ENCODE measurements at places on chromosomes 16 and 17.

- no peak for DNase-seq
Measured at GRCh38 chr17:34249061-34249460, 6.0 kb upstream of the CCL2 start.

GRCh38 chr16:11586378-11586855 is 302 bp downstream of the LITAF start:
- DNase-seq, result no peak

DNA sequence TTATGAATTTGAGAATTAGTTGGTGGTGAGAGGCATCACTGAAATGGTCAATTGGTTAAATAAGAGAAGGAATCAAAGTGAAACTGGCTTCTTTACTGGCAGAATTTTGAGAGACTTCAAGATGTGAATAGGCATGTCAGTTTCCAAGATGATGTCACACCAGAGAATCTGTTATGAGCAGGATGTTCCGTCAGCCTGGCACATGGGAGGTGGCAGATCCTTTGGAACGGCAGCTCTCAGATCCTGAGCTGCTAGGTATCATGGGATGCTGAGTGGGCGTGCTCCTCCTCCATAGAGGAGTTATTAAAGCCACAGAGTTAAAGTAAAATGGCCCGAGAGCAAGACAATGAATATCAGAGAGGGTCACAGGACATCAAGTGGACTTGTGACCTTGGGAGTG is 444.3 kb upstream of the HSBP1 start:
- no peak for DNase-seq

GRCh38 chr16:87233928-87234327 is 83.3 kb downstream of the C16orf95 start:
- DNase-seq, result no peak

DNA sequence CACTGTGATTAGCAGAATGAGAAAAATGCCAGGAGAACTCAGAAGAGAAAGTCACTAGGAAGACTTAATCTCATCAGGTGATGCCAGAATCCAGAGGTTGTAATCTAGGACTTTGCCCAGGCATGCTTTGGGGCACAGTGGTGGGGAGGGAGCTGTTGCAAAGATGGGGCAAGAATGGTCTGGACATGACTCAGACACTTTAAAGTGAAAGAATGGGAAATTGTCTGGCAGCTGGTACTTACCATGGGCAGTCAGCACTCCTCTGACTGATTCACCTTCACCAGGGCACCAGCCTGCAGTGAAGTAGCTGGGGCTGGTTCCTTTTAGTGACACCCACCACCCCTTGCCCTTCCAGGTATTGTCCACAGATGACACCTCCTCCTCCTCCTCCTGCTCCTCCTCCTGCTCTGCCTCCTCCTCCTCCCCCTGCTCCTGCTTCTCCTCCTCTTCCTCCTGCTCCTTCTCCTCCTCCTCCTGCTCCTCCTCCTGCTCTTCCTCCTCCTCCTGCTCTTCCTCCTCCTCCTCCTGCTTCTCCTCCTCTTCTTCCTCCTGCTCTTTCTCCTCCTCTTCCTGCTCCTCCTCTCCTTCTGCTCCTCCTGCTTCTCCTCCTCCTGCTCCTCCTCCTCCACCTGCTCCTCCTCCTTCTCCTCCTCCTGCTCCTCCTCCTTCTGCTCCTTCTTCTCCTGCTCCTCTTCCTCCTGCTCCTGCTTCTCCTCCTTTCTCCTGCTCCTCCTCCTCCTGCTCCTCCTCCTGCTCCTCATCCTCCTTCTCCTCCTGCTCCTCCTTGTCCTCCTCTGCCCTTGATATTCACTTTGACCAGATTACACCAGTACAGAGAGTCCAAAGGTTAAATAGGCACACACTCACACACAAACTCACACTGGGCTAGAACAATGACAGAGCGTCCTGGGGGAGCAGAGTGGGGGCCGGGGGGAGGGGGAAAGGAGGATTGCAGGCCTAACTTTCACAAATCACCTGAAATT is at the start of gene CHD9NB:
Gene CHD9NB (minus strand): TSS at position 379 of the 983 bp plus-strand sequence. CDS start 8,739 bp downstream, outside the sequence.
- DNase-seq, result no peak

DNA sequence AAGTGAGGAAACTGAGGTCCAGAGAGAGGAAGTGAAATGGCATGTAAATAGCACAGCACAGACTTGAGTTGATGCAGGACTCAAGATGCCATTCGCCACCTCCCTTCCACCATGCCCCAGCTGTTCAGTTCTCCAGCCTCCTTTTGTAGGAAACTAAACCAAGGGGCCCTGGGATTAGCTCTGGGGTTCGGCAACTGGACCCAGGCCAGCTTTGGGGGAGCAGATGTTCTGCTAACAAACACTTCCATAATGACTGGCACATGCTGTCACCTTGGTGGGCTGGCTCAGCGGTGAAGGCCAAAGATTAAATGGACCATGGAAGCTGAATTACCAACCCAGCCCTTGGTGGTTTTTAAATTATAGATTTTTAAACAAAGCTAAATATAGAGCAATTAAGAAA is 77.0 kb downstream of the IRX6 start:
- DNase-seq, result no peak

GRCh38 chr16:18018376-18018775 is 318.2 kb downstream of the NPIPA8 start:
- DNase-seq, result no peak

DNA sequence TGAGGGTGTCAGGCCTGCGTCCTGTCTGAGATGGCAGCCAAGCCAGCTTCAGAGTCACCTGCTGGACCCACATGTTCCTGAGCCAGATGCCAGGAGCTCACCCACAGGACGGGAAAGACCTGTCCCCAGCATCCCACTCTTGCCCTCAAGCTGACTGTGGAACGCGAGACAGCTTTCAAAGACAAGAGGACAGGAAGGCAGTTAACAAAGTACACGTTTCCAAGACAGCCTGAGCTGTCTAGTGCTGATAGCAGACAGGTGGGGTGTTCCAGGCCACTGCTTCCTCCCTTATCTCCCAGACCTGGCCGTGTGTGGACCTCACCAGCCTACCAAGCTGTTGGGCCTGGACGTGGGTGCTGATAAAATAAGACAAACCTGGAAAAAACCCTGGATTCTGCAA is 13.2 kb downstream of the CMTM3 start:
- no peak for DNase-seq

GRCh38 chr17:28646039-28646754 is 1.2 kb upstream of the BLTP2 start:
- DNase-seq, result no peak

DNA sequence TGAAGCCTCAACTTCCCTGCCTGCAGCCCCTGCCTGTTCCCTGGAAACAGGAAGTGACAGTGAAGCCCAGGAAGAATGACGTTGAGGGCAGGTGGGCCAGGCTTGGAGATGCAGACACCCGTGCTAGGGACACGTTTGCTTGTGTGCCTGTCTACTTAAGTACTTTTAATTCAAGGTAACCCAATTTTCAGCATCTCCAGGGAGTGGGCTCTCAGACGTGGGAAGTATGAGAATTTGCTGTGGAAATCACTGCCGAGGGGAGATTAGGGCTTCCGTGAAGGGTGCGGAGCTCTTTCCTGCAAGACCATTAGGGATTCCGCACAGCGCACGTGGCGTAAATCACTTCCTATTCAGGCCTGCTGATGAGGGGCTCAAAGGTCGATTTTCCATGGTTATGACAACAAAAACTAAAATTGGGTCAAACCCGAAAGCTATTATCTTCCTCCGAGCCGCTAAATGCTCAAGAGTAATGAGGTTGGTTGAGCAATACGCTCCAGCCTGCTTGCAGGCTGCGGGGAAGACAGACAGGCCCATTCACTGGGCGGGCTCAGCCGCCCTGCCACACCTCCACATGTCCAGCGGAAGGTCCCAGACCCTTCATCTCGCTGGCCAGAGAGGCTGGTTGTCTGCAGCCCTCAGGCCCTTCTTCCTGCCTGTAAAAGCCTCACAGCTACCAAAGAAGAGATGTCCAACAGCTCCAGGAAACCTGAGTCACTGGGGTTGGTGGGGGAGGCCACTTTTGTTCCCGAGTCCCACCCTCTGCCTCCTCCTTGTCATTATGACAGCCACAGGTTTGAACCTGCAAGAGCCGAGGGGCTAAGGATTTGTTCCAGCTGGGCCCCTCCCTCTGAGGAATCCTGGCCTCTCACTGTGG is 109.9 kb downstream of the RBFOX3 start:
- no peak for DNase-seq

- no peak for DNase-seq
Measured at GRCh38 chr16:48405907-48406306, 20.7 kb upstream of the SIAH1 start.

DNA sequence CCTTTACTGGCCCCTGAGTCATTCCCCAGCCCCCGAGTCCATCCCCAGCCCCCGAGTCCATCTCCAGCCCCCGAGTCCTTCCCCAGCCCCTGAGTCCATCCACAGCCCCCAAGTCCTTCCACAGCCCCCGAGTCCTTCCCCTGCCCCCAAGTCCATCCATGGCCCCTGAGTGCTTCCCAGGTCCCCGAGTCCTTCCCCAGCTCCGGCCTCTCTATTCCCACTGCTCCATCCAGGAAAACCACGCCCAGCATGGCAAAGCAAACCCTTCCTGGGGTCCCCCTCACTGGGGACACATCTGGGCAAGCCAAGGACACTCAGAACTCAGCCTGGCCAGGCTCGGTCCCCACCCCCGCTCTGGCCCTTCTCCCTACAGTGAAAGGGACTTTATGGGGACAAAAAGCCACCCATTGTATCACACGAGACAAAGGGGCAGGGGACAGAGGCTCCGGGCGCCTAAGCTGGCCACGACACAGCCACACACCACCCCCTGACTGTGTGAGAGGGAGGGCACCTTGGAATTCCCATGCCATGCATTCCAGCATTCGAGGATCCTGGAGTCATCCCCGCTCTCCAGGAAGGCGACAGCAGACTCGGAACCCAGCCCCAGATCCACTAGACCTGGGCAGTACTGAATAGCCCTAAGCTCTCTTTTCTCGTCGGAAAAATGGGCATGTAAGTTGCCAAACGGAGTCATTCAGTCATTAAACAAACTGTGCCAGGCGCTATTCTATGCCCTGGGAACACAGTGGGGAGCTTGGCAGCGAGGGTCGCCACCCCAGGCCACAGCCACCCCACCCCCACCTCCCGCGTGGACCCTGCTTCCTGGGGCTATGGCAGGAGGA is 14.0 kb downstream of the PLLP start:
- no peak for DNase-seq

All from fibroblast of skin of left biceps (primary cell).